ENCODE measurements at places on chromosomes 7 and 10.
A peak's percentile ranks its signal among the peaks of the same experiment; 100 is the strongest.

GRCh38 chr10:35307297-35307696, 29.0 kb upstream of the CCNY start:
- DNase-seq: no peak

GRCh38 chr10:33227489-33227888, 107.0 kb downstream of the NRP1 start:
- DNase-seq: no peak

GRCh38 chr10:5090551-5090950, 3.7 kb upstream of the AKR1C3 start:
- no peak for DNase-seq

DNA sequence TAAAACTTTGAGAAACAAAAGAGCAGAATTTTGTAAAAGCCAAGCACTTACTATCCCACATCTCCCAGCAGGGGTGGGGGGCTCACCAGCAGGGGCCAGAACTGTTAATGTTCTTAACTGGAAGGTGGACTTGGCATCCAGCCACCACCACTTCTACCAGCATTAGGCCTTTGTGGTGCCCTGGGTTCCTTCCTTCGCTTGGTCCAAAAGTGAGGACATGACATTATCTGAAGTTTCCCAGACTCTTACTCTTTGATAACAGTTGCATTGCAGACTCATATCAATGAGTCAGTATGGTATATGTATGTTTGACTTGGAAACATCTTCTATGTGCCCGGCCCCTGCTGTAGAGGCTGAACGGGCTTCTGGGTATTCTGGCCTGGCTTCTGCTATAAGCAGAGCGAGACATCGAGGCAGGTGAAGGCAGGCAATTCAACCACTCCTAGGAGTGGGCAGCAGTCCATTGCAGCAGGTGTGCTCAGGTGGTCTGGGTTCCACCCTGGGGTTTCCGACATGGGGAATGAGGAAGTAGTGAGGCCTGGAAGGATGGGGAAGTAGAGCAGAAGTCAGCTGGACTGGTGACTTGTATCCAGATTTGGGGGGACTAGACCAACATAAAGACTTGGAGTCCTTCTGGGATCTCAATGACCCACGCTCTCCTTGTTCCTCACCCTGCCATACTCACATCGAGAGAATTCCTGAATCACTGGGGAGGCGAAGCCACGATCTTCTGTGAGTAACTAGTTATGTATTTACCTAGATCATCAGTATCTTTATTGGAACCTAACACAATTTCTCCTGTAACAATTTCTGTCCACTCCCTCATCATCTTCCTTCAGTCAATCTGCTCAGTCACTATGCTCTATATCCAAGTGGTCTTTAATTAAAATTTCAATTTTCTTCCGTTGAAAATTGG, 4.1 kb downstream of the ZNF777 start:
- DNase-seq: no peak

DNA sequence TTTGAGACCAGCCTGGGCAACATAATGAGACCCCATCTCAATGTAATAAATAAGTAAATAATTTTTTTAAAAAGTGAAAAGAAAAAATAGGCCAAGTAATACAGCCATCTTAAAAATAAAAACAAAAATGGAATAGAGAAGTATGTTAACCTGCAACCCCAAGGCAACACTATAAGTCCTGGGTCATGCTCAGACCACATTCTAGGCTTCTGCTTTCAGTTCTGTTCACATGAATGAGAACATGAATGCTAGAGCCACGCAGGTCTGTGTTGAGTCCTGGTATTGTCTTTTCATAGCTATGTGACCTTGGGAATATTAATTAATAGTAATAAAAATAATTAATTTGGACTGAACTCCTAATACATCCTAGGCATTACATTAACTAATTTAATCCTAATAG, 284.0 kb downstream of the AUTS2 start:
- no peak for DNase-seq

DNA sequence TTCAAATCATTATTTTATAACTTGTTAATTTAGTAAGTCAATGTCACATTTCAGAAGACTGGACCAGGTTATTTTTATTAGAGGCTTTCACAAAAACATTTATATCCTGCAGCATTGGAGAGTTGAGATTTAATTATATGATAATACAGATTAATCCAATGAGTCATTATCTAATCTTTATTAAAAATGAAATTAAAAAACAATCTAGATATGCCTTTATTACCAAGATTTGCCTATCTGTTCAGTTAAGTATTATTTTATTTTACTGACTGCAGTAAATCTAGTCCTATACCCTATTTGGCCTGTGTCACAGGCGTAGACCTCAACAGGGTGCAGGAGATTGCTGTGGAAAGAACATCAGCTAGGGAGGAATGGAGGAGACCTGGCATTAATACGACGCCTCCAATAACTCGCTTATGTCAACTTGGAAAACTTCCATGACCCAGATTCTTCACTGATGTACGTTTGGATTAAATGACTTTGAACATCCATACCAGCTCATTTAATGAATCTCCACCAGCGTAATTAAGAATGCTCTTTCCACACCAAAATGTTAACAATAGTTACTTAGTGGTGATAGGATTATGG, 18.2 kb downstream of the PAXIP1 start:
- no peak for DNase-seq

GRCh38 chr7:104848138-104848990, 165.6 kb upstream of the KMT2E start:
- peak; percentile 10 for DNase-seq

DNA sequence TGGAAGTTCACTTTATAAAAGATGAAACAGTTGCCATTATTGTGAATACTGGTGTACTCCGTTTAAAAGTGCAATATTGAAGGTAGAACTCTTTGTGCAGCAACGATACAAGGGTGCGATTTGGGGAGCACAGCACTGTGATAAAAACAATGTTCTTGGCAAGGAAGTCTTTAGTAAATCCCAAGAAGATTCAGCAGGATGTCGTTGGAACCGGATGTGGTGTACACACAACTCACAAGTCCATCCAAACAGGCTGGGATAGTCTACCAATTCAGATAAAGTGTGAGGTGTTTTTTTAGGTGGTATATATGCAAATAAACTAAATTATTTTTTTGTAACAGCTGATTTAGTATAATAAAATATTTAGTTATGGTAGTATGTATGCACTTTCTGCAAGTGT, 46.7 kb downstream of the ZNF777 start:
- no peak for DNase-seq

DNA sequence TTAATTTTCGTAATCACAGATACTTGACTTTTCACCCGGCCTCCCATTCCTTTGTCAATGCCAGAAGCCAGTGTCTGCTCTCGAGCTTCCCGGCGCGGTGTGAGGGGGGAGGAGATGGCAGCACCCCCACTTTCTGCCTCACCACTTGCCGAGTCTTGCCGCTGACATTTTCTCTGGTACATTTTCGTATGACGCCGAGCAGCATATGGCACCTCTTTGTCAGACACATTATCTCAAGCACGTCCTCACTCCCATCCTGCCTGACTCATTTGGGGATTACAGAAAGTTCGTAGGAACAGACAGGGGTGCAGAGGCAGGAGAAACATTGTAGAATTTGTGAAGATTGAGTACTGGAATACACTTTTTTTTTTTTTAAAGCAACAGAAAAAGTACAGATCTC, 60.8 kb upstream of the SORCS3 start:
- DNase-seq: no peak

DNA sequence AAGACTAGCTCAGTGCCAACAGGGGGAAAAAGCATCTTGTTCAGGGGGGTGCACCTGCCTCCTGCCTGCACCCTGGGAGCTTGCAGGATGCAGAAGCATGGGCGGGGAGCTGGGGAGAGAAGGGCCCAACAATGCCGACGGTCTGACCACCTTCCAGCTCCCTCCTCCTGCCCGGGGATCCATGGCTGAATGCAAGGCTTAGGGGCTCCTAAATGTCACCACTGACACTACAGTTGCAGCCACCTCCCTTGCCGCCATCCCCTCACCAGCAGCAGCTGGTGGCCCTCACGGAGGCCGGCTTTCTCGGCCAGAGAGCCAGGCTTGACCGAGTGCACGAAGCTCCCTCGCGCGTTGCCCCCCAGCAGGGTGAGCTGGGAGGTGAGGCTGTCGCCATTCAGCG, 78.8 kb upstream of the GNA12 start:
- DNase-seq: no peak

DNA sequence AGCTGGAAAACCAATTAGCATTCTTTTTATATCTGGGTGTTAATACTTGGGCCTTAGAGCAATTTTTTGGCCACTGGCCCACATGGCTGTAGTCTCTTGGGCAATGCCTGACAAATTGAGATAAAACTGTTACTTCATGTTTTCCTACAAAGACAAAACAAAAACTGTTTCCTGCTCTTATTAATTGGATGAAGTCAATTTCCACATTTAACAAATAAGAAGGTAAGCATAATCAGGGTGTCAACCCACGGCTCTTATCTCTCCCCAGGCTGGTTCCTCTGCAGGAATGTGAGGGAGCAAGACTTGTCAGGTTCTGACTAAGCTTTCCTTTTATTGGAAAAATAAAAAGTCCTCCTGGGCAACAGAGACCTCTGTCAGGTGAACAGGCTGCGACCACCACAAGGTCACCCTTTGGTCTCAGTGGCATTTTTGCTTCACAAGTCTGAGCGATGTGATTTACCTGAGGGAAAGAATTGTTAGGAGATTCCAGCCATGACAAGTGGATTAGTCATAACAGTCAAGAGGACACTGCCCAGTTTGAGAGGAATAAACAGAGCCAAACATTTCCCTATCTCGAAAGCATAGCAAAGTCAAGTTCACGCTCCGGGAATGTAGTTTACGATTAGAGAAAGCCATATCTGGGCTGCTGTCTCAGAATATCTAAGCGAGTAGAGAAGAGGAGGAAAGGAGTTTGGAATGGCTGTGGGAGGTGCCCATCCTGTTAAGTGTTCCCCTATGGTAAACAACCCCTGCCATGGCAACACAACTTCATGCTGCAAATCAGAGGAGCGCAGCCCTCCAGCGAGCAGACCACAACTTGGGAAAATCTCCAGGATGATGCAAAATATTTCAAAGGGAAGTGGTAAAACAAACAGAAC, 144.4 kb downstream of the TES start:
- peak; percentile 97 for DNase-seq

DNA sequence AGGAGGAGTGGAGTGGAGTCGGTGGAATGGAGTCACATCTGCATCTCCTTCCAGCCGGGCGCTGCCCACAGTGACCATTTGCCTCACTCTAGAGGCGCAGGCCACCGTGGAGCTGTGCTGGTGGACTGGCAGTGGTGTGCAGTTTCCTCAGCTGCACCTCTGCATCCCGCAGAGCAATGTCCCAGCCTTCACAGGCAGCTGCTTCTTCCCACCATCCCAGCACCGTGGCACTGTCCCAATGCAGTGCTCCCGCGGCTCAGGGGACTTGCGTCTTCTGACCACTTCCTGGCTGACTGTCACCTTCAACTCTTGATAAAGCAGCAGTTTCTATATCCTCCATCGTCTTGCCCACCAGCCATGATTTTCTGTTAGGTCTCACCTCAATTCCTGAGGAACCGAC, 90.3 kb upstream of the SFMBT2 start:
- no peak for DNase-seq

DNA sequence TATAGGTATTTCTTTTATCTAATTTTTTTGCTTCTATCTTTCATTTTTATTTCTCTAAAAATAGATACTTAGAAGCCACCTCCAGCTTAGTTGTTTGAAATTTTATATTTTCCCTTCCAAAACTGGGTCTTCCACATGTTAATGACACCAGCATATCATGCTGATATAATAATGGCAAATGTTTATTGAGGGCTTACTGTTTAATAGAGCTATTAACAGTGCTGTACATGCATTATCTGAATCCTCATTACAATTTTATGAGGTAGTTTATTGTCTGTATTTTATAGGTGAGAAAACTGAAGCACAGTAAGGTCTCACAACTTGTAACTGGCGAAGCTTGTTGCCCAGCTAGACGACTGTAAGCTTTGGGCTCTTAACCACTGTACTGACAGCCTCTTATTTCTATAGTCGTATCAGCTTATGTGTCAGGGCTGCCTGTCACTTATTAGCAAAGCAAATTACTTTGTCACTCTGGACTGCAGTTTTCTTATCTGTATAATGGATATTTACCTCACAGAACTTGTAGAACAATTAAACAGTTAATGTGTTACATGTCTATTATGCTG, 51.2 kb downstream of the ANKIB1 start:
- no peak for DNase-seq

DNA sequence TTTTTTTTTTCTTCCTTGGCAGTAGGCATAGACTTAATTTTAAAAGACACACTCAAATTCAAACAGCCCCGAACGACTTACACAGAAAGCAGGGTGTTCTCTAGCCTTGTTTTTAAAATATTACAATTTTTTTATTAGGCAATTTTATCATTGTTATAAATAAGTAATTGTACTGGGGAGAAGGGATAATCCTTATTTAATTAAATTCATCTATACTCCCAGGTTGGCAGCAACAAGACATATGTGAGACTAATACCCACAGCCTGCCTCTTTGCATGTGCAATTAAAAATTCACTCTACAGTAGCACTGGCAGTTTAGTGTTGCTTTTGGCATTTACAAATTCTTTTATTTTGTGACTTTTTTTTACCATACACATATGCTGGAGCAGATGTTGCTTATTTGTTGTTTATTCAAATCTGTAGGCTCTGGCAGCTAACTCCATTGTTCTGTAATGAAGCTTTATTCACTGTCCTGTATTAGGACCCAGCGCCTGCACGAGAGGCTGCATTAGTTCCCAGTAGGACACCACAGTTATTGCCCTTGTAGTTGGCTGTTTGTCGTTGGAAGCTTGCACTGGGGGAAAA, 84.9 kb upstream of the PPP1R17 start:
- DNase-seq: no peak

DNA sequence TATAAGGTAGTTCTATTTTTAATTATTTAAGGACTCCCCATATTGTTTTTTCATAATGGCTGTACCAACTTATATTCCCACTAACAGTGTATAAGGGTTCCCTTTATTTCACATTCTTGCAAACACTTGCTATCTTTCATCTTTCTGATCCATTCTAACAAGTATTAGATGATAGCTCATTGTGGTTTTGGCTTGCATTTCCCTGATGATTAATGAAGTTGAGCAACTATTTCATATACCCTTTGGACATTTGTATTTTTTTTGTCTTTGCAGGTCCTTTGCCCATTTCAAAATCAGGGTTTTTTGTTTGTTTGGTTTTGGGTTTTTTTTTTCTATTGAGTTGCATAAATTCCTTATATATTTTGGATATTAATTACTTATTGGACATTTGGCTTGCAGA, 107.2 kb downstream of the EPC1 start:
- no peak for DNase-seq

DNA sequence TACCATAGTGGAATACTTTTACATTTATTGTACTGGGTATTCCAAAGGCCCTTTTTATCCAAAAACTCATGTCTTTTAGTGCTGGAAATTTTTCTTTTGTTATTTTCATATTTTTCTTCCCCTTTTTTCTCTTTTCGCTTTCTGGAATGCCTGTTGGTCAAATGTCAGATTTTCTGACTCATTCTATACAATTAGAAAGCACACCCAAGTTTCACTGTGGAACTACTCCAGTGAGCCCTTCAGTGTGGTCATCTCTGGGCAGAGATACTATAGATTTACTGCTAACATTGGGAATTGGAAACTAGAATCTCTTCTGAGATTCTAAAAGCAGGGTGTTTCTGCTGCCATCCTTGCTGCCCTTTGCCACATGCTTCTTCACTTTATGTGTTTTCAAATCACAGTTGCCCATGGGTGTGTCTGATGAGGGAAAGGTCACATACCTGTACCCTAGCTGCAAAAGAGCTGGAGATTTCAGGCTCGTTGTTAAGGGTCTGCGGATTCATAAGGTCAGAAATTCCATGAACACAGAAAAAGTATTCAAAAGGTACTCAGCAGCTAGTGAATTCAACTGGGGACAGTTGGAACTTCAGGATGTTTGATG, 5.6 kb upstream of the WASL start:
- DNase-seq: no peak

Data from HFF-Myc (cell line).